Sigmoid colon (tissue), 7 donors: ENCODE measurements at places on chromosomes 2 and 18. TPM values are rescaled to one million over a fixed set of nuclear protein-coding genes. Genes with fewer than 3 reads are reported as not detected.

DNA sequence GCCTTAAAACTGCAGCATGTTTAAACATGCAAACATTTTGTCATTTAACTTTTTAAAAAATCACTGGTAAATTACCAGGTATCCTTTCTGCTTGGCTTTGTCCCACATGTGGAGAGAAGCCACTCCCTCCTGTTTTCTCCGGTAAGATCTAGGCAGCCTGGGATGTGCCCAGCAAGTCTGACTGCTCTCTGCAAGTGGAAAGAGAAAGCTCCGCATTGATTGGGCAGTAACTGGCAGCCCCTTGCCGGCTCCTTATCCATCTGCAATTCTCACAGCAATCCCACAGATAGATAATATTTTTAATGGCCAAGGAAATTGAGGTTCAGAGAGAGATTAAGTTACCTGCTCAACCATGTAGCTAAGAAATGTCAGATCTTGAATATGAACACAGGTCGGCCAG is 136.1 kb downstream of the TMEM200C start:
- no peak overlapping the region for H3K27ac ChIP-seq
- H3K4me3 ChIP-seq: no peak overlapping the region
- no peaks in the 10 kb centered on the region for H3K4me1 ChIP-seq
- no peaks in the 10 kb centered on the region for H3K36me3 ChIP-seq

GRCh38 chr18:33184175-33184574 is 256.3 kb downstream of the CCDC178 start:
- H3K4me3 ChIP-seq: no peak overlapping the region
- no peaks in the 10 kb centered on the region for H3K36me3 ChIP-seq
- H3K27me3 ChIP-seq: no peaks in the 10 kb centered on the region
- H3K4me1 ChIP-seq: no peaks in the 10 kb centered on the region
- DNase-seq: no peak

GRCh38 chr18:58097121-58097906 is 53.3 kb downstream of the NEDD4L start:
- DNase-seq: no peak
- no peaks in the 10 kb centered on the region for H3K36me3 ChIP-seq
- peak overlapping the region; percentile 25 for H3K27ac ChIP-seq
- H3K4me3 ChIP-seq: no peak overlapping the region

- no peaks in the 10 kb centered on the region for H3K36me3 ChIP-seq
- H3K4me3 ChIP-seq: no peak overlapping the region
- H3K27me3 ChIP-seq: no peaks in the 10 kb centered on the region
- DNase-seq: no peak
- peaks cover 27% of the 10 kb centered on the region for H3K4me1 ChIP-seq
- no peak overlapping the region for H3K27ac ChIP-seq
Observed at GRCh38 chr2:197159661-197160211, 150.8 kb downstream of the ANKRD44 start.

Gene NRP2
- total RNA-seq: 214 TPM

Gene RAB6D
- total RNA-seq: not detected

Gene BOLL
- total RNA-seq: not detected

Gene SELENOI
- 11.0 TPM for total RNA-seq

Gene SLC23A3
- 0.14 TPM for total RNA-seq

Gene IL18R1
- total RNA-seq: 1.3 TPM

Gene PSMG2
- total RNA-seq: 88.1 TPM
